Thyroid gland (tissue), 4 donors: ENCODE measurements at places on chromosomes 4 and X. TPM values are rescaled to one million over a fixed set of nuclear protein-coding genes. Genes with fewer than 3 reads are reported as not detected.

SMIM31 gene
- not detected for total RNA-seq

CLCN4 gene
- 15.4 TPM for total RNA-seq

TRIM2 gene
- 200 TPM for total RNA-seq

PDE5A gene
- total RNA-seq, result 32.2 TPM

CT45A1 gene
- total RNA-seq, result not detected

GRCh38 chr4:147958057-147958456, 226.2 kb downstream of the ARHGAP10 start:
- no peak overlapping the region for H3K4me3 ChIP-seq
- H3K4me1 ChIP-seq, result peaks cover 13% of the 10 kb centered on the region
- H3K27me3 ChIP-seq, result no peaks in the 10 kb centered on the region
- DNase-seq, result no peak

DNA sequence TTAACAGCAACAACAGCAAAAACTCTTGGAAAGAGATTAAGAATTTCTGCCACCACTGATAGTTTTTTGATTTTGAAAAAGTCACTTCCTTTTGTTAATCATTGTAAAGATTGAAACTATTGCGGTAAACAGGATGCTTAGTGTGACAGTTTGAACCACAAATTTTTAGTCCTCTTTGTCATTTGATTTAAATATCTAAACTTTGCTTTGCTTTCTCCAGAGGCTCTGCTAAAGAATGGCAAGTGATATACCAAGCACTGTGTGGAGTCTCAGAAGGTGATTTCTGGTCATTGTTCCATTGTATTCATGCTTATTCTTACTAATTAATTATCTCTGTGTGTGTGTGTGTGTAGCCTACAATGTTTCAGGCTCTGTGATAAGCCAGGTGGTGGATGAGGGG, 155.6 kb downstream of the BMPR1B start:
- no peaks in the 10 kb centered on the region for H3K36me3 ChIP-seq
- H3K4me3 ChIP-seq, result no peak overlapping the region
- H3K27ac ChIP-seq, result no peak overlapping the region
- no peaks in the 10 kb centered on the region for H3K4me1 ChIP-seq

- DNase-seq, result no peak
- no peak overlapping the region for H3K4me3 ChIP-seq
- H3K36me3 ChIP-seq, result no peaks in the 10 kb centered on the region
- no peaks in the 10 kb centered on the region for H3K27me3 ChIP-seq
- H3K4me1 ChIP-seq, result no peaks in the 10 kb centered on the region
- no peak overlapping the region for H3K27ac ChIP-seq
Measured at GRCh38 chr4:47209833-47210232, 178.5 kb downstream of the GABRB1 start.

- H3K27me3 ChIP-seq, result no peaks in the 10 kb centered on the region
- no peak for DNase-seq
- H3K4me1 ChIP-seq, result peaks cover 9% of the 10 kb centered on the region
- H3K27ac ChIP-seq, result no peak overlapping the region
Measured at GRCh38 chr4:1516881-1517480, 110.7 kb upstream of the NKX1-1 start.

GRCh38 chr4:44674471-44674870, 3.7 kb upstream of the GUF1 start:
- H3K4me1 ChIP-seq, result peaks cover 9% of the 10 kb centered on the region
- H3K4me3 ChIP-seq, result no peak overlapping the region
- H3K27ac ChIP-seq, result no peak overlapping the region
- H3K36me3 ChIP-seq, result no peaks in the 10 kb centered on the region
- DNase-seq, result no peak
- H3K27me3 ChIP-seq, result no peaks in the 10 kb centered on the region

GRCh38 chr4:184102927-184103326, 114.7 kb downstream of the ENPP6 start:
- no peaks in the 10 kb centered on the region for H3K4me1 ChIP-seq
- no peak for DNase-seq
- no peaks in the 10 kb centered on the region for H3K36me3 ChIP-seq
- H3K4me3 ChIP-seq, result no peak overlapping the region

DNA sequence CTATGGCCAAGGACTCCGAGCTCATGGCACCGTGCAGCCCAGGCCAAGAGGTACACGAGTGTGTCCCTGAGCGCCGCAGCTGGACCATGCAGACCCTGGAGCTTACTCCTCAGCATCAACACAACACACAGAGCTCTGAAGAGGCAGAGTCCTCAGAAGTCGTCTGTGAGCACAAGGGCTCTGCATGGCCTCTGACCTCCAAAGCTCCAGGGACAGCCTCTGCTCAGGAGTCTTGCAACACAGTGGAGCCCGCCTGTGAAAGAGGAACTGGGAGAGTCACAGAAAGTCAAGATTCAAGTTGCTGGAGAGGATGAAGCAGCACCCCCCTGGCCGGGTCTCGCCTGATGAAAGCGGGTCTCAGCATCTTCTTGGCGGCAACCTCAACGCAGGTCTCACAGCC, 2.9 kb downstream of the LRPAP1 start:
- H3K4me1 ChIP-seq, result peaks cover 22% of the 10 kb centered on the region
- no peaks in the 10 kb centered on the region for H3K27me3 ChIP-seq
- H3K27ac ChIP-seq, result no peak overlapping the region
- H3K36me3 ChIP-seq, result peaks cover 10% of the 10 kb centered on the region
- no peak for DNase-seq

DNA sequence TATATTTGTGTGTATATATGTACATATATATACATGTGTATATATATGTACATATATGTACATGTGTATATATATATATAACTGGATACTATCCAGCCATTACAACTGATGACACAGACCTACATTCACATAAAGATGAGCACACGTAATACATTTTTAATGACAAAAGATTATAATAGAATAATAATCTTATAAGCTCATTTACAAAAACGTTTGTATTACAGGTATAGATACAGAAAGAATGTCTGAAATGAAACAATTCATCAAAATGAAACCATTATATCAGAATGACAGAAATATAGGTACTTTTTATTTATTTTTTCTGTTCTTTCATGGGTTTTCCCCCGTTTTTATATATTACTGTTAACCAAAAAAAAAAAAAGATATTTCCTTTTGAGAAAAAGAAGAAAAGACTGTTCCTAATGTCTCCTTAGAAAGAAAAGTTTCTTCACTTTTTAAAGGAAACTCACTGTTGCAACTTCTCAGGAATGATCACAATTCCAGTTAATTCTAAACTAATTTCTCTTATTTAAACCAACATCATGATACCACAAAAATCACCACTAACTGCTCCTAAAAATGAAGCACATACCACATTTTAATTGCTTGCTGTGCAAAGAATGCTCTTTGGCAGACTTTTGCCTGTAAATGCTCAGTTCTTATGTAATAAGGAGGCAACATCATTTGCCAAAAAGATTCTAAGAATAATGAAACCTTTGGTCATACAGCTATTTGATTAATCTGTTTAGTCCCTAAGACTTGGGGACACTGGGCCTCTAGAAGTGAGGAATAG, 18.9 kb downstream of the LEF1 start:
- no peak overlapping the region for H3K27ac ChIP-seq
- H3K36me3 ChIP-seq, result no peaks in the 10 kb centered on the region
- no peaks in the 10 kb centered on the region for H3K27me3 ChIP-seq
- no peak overlapping the region for H3K4me3 ChIP-seq

- H3K4me1 ChIP-seq, result no peaks in the 10 kb centered on the region
- H3K36me3 ChIP-seq, result no peaks in the 10 kb centered on the region
- no peak overlapping the region for H3K27ac ChIP-seq
- H3K4me3 ChIP-seq, result no peak overlapping the region
Measured at GRCh38 chr4:30962939-30963338, 242.8 kb downstream of the PCDH7 start.

DNA sequence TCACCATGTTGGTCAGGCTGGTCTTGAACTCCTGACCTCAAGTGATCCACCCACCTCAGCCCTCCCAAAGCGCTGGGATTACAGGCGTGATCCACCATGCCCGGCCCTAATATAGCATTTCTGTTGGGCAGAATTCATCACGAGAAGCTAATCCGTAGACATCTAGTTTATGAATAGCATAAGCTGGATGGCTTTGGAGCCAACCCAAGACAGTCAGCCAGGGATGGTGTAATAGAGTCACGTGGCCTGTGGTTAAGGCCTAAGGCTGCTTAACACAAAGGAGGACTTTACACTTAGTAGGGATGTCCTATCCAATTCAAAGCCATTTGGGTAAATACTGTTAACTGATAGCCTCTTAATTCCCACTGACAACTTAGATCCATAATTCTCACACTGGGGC, 173.6 kb downstream of the RAP1GDS1 start:
- no peak overlapping the region for H3K27ac ChIP-seq
- DNase-seq, result no peak
- peaks cover 12% of the 10 kb centered on the region for H3K36me3 ChIP-seq
- no peaks in the 10 kb centered on the region for H3K27me3 ChIP-seq
- no peaks in the 10 kb centered on the region for H3K4me1 ChIP-seq

GRCh38 chr4:79584902-79585301, 176.9 kb upstream of the GK2 start:
- no peak overlapping the region for H3K27ac ChIP-seq
- no peak overlapping the region for H3K4me3 ChIP-seq
- H3K4me1 ChIP-seq, result no peaks in the 10 kb centered on the region
- no peak for DNase-seq

GRCh38 chr4:37693030-37693429, 6.9 kb upstream of the RELL1 start:
- no peaks in the 10 kb centered on the region for H3K4me1 ChIP-seq
- no peaks in the 10 kb centered on the region for H3K27me3 ChIP-seq

DNA sequence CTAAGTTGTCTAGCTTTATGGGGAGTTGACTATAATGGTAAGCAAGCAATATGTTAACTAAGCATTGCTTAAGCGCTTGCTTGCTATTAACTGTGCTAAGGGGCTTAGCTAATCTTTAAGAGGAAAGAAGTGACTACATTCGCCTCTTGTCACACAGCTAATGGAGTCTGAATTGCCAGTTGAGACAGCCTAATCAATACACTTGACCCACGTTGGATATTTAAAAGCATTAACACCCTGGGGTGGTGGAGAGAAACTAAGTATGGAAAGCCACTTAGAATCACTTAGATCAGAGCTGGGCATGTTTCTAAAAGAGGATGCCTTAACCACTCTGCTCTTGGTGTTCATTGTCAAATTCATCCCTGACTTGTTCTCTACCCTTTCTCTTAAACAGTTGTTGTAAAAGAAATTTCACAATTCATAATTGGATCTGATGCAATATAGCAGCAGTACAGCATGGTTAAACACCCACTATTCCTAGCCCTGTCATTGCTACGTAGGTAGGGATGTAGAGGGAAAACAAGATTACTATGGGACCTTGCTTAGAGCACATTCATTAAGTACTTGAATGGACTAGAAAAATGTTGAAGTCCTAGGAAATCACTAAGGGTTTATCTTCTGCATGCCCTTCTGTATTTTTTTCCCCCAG, 3.5 kb downstream of the ZAR1 start:
- H3K27ac ChIP-seq, result no peak overlapping the region
- peaks cover 14% of the 10 kb centered on the region for H3K27me3 ChIP-seq
- no peaks in the 10 kb centered on the region for H3K36me3 ChIP-seq
- no peak overlapping the region for H3K4me3 ChIP-seq

- H3K36me3 ChIP-seq, result no peaks in the 10 kb centered on the region
- no peak for DNase-seq
- no peaks in the 10 kb centered on the region for H3K27me3 ChIP-seq
- H3K4me3 ChIP-seq, result no peak overlapping the region
- no peak overlapping the region for H3K27ac ChIP-seq
Measured at GRCh38 chr4:140223056-140223810, 69.2 kb upstream of the MAML3 start.

- no peak overlapping the region for H3K4me3 ChIP-seq
- peaks cover 4% of the 10 kb centered on the region for H3K4me1 ChIP-seq
- no peaks in the 10 kb centered on the region for H3K27me3 ChIP-seq
- no peaks in the 10 kb centered on the region for H3K36me3 ChIP-seq
- DNase-seq, result no peak
Measured at GRCh38 chr4:101236097-101236496, 111.2 kb downstream of the PPP3CA start.

DNA sequence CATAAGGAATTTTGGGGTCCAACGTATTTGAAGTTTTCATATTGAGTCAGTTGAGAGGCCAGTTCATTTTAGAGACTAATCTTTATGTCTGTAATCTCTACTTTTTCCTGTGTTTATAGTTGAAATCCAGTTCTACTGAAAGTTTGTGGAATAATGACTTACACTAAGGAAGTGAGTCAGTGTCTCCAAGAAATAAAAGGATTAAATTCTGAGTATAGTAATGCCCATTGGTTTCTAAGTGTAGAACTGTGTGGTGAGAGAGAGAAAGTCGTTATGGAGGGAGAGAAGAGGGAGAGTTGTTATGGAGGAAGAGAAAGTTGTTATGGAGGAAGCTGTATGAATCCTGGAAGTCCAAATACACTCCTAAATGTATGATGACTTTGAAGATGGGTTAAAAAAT, 264.6 kb upstream of the HAND2 start:
- DNase-seq, result no peak
- no peaks in the 10 kb centered on the region for H3K36me3 ChIP-seq
- no peak overlapping the region for H3K4me3 ChIP-seq
- H3K27me3 ChIP-seq, result no peaks in the 10 kb centered on the region

GRCh38 chr4:147174591-147174990, 228.9 kb upstream of the TTC29 start:
- no peaks in the 10 kb centered on the region for H3K27me3 ChIP-seq
- H3K4me3 ChIP-seq, result no peak overlapping the region
- no peaks in the 10 kb centered on the region for H3K4me1 ChIP-seq
- DNase-seq, result no peak
- H3K27ac ChIP-seq, result no peak overlapping the region
